T-helper 2 cell (primary cell): ENCODE measurements at places on chromosomes 6 and 20.

GRCh38 chr6:159134701-159135364 lies 34.4 kb upstream of the FNDC1 start:
- DNase-seq: peak; percentile 56

DNA sequence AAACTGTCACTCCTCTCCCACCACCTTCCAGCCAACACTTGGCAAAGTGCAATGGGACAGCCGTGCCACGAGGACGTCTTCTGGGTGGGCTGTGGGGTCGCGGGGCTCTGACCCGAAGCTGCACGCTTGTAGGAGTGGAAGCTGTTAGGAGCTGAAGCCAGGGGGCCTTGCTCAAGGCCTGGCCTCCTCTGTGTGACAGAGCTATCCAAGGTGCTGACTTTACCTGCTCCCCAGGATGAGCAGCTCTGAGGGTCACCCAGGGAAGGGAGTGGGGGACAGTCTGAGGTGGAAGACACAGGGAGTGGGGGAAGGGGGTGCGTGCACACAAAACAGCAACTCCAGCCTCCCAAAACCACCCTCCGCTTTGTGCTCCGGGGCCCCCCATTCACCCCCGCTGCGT lies 17.5 kb upstream of the CHRNA4 start:
- DNase-seq: no peak

- DNase-seq: no peak
These were observed 9.4 kb upstream of the COMMD7 start for GRCh38 chr20:32752458-32753250.

DNA sequence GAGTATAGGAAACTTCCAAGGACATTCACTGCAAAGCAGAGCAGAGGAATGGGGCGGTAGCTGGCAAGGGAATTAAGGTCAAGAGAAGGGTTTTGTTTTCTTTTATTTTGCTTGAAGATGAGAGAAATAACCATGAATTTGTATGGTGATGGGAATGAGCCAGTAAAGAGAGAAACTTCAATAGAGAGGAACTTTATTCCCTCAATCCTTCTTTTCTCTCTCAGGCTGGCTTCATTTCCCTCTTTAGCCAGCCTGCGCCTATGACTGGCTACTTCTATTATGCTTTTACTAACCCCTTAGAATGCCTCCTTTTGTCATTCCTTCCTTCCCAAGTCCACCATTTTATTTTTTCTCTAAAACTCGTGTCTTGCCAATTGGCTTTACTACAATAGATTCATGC lies 101.4 kb upstream of the CEP85L start:
- no peak for DNase-seq

GRCh38 chr6:37537548-37537947 lies 37.9 kb upstream of the CCDC167 start:
- no peak for DNase-seq

DNA sequence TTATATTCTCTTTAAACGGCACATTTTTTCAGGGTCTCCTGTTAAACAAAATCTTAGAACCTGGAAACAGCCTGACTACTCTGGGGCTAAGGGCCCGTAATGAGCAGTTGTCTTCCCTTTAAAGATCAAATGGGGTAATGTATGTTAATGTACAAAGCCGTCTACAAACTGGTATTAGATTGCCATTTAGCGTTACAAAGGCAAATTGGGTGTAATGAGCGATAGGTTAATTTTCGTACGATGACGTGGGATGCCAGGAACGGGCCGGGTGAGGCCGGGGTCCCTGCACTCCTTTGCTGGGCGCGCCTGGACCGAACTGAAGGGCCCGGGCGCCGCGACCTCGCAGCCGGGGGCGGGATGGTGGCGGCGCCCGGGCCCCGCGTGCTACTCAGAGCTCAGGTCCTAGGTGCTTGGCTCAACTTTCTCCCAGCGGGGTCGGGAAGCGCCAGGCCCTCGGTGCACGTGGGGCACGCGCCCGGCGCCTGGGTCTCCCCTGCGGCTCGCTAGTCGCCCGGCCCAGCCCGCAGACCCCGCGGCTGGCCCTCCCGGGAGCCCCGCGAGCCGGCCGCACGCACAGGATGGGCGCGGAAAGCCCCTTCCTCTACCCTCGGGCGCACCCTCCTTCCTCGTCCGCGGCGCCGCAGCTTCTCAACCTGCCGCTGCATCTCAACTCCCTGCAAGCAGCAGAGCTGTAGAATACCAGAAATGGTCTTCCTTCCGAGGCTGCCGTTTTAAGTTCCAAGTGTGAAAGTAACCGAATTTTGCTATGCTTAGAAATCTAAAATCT lies 5.9 kb downstream of the NKX2-4 start:
- no peak for DNase-seq

- DNase-seq: no peak
These were observed 593.9 kb upstream of the BTBD3 start for GRCh38 chr20:11323816-11324215.

- DNase-seq: no peak
These were observed 8.7 kb upstream of the ECT2L start for GRCh38 chr6:138787138-138787537.

DNA sequence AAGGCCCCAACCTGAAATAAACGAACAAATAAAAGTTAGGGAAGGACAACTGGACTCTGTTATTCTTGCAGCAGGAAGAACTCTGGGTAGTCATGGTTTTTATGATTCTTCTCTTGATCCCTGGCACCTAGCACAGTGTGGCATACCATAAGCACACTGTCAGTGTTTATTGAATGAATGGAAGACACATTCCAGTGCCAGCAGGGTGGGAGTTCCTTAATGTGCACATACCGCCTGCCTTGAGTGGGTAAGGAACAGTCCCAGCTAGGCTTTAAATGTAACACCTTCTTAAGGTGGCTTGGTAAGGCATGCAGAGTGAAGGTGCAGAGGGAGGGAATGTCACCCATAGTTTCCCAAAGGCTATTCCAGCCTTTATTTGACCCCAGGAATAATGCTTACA lies 162.9 kb upstream of the CEP162 start:
- DNase-seq: no peak

DNA sequence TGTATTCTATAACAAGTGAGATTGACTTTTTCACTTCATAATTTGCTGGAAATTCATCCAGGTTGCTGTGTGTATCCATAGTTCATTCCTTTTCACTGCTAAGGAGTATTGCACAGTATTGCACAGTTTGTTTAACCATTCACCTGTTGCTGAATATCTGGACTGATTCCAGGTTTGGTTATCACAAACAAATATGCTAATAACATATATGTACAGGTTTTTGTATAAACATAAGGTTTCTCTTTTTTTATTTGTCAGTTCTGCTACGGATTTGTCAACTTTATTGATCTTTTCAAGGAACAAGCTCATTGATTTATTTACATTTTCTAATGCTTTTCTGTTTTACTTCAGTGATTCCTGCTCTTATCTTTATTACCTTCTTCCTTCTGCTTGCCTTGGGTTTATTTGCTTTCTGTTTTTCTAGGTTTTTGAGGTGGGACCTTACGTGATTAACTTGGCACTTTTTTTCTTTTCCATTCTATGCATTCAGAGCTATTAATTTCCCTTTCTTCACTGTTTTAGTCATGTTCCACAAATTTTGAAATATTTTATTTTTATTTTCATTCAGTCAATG lies 117.0 kb upstream of the OGFRL1 start:
- no peak for DNase-seq

DNA sequence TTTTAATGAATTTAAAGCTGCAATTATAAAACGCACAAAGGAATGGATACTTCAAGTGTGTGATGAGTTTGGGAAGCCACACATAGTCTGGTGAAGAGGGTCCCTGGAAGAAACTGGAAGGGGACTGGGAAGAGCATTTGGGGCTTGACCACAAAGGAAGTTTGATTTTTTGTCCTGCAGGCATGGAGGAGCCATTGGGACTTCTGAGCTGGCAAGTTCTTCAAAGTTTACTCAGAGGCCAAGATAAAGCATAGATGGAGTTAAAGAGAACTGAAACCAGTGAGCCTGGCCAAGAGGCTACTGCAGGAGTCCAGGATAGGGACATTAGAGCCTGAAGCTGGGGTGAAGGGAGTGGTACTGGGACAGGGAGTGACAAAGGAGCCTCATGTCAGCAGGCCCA lies 95.0 kb downstream of the AIG1 start:
- DNase-seq: no peak

DNA sequence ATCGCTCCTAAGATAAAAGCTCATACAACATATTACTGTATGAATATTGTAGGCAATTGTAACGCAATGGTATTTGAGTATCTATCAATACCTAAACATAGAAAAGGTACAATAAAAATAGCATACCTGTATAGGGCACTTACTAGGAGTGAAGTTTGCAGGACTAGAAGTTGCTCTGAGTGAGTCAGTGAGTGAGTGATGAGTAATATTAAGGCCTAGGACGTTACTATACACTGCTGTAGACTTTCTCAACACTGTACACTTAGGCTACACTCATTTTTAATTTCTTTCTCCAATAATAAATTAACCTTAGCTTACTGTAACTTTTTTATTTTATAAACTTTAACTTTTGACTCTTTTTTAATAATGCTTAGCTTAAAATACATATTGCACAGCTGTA lies 546.9 kb downstream of the HACE1 start:
- no peak for DNase-seq

DNA sequence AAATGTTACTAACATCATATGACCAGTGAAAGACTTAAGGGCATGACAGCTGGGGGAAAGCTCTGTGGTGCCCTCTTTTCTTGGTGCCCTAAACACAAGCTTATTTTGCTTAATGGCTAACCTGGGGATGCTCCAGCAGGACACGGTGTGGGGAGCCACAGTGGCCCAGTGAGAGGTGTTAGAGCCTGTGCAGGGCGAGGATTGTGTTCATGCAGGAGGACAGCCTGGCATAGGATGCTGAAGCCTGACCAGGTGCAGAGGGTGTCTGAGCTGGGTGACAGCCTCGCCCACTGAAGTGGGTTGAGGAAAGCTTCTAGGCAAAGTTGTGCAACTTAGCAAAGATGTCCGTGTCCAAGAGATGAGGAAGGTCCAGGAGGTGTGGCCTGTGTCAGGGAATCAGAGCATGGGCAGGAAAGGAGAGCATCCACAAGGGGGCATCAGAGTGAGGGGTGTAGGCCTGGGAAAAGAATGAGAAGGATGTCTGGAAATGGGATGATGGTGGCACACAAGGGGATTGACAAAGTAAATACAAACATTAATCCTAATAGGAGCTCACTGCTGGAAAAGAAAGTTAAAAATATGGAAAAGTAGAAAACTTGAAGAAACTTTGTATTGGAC lies 33.9 kb downstream of the SLC17A4 start:
- DNase-seq: peak; percentile 4

DNA sequence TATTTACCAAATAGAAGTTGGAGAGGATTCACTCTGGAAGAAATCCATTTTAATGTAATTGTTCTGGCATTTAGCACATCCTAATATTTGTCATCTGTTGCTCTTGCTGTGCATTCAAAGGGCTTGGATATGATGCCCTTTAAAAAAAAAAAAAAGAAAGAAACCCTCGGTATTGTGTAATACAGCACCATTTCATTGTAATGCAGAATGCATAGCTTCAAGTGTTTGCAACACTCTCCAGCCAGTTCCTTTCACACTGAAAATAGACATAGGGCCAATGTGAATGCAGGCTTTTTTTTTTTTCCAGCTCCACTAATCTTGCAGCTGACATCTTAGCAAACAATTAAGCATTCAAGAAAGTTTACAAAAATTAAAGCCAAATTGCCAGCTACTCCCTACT lies 197.4 kb upstream of the POU3F2 start:
- no peak for DNase-seq

DNA sequence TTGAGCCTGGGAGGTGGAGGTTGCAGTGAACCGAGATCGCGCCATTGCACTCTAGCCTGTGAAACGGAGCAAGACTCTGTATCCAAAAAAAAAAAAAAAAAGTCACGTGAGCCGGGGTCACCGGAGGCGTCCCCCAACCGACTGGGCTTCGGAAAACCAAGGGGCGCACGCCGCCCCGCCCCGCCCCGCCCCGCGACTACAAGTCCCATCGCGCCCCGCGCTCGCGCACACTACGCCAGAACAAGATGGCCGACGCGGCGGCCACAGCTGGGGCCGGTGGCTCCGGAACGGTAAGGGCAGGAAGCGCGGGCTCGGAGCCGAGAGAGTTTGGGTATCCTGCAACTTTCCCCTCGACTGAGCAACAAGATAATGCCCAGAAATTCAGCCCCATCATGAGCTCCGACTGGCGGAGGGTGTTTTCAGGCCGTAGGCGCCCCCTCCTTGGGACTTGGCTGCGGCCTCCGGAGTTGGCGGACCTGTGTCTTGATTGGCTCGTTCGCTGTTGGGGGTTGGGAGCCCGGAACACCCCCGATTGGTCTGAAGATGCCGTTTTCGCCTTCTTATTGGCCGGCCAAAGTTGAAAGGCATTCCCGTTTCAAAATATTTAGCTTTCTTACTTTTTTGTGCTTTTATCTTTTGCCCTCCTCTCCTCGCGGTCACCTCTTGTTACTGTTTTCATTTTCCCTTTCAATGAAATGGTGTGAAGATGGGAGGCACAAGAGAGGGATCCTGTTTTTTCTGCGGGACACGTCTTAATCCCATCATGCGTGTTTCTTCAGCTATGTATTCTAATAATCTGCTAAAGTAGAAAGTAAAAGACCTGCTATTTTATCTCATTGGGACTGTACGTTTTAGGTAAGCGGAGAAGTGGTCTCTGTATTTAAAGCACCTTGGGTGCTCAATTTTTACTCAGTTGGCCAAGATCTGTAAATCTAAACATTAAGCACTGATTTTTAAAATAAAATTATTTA lies at the start of gene TAF8:
Gene TAF8 (plus strand): TSS at position 228 of the 971 bp plus-strand sequence. CDS start 18 bp downstream, at position 246.
- DNase-seq: peak; percentile 95

- DNase-seq: no peak
These were observed 44.6 kb upstream of the SH3BGRL2 start for GRCh38 chr6:79586548-79586947.

DNA sequence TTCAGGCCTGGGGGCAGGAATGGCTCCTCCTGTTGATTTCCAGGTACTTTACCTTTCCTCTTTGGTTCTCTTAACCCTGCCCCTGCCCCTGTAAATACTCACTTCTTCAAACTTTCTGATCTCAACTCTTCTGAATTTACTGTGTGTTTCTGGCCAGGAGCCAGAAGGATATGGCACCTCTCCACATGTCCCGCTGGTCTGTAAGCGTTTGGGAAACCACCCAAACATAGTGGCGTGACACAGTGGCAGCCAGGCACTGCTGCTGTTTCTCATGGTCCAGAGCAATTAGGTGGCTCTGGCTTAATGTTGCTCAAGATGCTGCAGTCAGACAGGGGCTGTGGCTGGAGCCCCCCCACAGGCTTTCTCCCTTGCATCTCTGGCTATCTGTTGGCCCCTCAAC lies 374.5 kb downstream of the RNGTT start:
- no peak for DNase-seq

- no peak for DNase-seq
These were observed 42.3 kb upstream of the MRPS10 start for GRCh38 chr6:42259841-42260395.

- DNase-seq: no peak
These were observed 525.0 kb downstream of the GRIK2 start for GRCh38 chr6:101918471-101918870.

DNA sequence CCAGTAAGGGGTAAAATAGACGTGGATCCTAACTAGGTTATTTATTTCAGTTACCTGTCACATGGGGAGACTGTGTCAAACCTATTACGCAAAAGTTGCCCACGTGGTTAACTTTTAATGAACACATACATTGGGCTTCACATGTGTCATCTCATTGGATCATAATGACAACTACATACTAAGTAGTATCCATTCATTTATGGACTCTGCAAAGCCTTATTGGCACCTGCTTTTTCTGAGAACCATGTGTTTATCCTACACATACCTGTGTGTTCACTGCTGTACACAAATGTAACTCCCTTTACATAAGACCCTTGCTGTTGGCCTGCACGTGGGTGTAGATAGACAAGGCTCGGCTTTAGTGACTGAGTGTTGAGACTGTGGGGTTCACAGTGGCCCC lies 5.1 kb downstream of the BPIFA1 start:
- no peak for DNase-seq
